CD4-positive, alpha-beta T cell treated with Interleukin-10 for 1 hour (primary cell): ENCODE measurements at places on chromosomes 3 and 15.

- DNase-seq = no peak
Measured at GRCh38 chr15:30043211-30043655, 39.5 kb upstream of the GOLGA8J start.

DNA sequence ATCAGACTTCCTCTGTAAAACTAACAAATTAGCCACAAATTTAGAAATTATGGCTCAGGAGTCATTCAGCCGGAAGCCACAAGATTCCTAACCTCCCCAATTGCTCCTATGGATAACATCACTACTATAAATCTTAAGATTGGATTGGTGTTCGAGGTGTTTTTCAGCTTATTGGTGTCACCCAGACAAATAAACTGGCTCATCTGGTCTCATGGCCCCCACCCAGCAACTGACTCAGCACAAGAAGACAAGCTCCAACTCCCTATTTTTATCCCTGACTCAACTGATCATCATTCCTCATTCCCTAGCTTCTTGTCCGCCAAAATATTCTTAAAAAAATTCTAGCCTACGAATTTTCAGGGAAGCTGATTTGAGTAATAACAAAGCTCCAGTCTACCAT lies 135.1 kb upstream of the STRIT1 start:
- DNase-seq = no peak

DNA sequence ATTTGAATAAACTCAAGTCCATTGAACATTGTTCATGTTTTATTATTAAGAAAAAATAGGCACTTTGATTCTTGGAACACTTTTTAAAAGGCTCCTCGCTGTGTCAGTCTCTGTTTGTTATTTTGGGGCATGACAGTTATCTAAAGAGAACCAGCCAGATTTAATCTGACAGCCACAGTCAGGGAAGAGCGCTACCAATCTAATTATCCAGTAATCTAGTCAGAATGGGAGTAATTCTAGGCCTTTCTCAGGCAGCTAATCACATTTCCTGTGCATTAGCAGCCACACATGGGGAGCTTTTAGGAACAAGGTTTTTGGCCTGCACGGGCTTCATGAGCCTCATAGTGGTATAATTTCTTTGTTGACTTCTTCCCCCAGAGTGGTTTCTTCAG lies 362.2 kb downstream of the RBMS3 start:
- no peak for DNase-seq

- DNase-seq = no peak
Measured at GRCh38 chr15:99054025-99054387, 46.4 kb upstream of the PGPEP1L start.

GRCh38 chr3:197195326-197195725 lies 103.1 kb downstream of the DLG1 start:
- DNase-seq = no peak

- no peak for DNase-seq
Measured at GRCh38 chr3:56375654-56376053, 92.6 kb downstream of the ERC2 start.

- DNase-seq = no peak
Measured at GRCh38 chr3:104126463-104126862, 1240.2 kb upstream of the ALCAM start.

GRCh38 chr3:104521606-104522336 lies 844.9 kb upstream of the ALCAM start:
- DNase-seq = peak; percentile 15

DNA sequence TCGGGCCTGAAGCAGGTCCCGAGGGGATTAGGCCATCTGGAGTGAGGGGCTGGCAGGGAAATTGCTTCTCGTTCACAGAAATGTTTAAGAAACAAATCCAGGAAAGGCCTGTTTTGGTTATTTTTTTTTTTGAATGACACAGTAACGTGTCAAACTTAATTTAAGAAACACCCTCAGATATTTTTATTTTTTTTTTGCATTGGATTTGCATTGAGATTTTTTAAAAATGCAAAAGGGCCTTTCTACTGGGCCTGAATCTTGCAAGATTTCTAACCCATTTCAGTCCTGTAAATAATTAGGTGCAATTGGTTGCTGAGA lies 25.0 kb upstream of the KLF13 start:
- DNase-seq = no peak

DNA sequence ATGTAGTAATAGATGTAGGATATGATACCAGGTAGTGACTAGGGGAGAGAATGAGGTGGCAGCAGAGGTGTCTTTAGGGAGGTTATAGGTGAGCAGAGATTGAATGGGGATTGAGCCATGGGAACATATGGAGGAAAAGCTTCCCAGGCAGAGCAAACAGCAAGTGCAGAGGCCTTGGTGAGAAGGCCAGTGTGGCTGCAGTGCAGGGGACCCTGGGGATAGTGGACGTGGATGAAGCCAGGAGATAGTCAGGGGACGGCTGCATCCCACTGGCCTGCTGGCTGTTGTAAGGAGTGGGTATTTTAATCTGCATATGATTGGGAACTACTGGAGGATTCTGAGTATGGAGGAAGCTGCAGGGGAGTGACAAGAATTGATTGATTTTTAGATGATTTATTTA lies 62.7 kb upstream of the TRAK1 start:
- no peak for DNase-seq

DNA sequence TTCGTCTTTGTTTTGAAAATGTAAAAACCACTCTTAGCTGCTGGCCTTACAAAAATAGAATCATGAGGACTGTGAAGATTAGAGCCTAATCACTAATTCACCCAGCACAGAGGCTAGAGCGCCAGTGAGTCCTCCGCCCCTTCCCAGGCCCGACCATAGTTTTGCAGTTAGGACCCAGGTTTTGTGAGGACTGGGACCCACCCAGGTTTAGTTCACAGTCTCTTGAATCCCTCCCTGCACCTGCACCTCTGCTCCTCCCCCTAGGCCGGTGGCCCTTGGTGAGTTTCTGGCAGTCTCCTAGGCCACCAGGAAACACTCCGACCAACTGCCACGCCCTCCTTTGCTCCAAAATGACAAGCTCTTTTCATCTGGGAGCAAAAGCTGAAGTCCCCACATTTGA lies 136.0 kb upstream of the CCDC54 start:
- DNase-seq = no peak

GRCh38 chr3:13135811-13136321 lies 62.6 kb upstream of the IQSEC1 start:
- no peak for DNase-seq

GRCh38 chr3:160999274-160999673 lies 105.9 kb downstream of the B3GALNT1 start:
- no peak for DNase-seq

DNA sequence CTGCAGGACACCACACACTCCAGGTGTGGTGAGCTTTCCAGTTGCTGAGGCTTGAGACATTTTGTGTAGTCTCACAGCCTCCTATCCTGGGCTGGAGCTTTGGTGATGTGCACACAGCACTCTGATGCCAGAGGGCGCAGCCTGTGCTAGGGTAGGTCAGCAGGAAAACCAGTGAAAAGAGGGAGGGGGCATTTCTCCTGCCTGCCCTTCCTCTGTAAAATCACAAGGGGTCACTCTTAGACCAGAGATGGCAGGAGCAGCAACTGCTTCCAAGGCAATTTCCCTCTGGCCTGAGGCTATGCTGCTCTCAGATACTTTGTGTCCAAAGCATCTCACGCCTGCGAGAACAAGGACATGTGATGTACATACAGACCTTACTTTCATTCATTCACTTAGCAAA lies 16.5 kb upstream of the MUSTN1 start:
- peak; percentile 42 for DNase-seq

GRCh38 chr15:101024706-101025500 lies 105.7 kb downstream of the LRRK1 start:
- no peak for DNase-seq

DNA sequence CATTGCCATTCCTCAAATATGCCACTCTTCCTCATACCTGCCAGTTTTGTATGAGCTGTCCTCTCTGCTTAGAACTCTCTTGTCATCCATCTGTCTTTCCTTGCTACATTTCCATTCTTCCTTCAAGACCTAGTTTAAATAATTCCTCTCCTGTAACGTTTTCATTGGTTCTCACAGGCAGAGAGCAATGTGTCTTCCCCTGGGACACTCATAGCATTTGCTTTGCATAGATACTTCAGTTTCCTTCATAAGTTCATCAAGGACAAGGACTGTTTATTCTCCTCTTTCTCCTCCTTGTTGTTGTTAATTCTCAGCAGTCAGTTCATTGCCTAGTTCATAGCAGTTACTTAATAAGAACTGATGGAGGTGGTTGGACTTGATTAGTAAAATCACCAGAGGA lies 10.5 kb downstream of the NR2C2 start:
- DNase-seq = no peak

DNA sequence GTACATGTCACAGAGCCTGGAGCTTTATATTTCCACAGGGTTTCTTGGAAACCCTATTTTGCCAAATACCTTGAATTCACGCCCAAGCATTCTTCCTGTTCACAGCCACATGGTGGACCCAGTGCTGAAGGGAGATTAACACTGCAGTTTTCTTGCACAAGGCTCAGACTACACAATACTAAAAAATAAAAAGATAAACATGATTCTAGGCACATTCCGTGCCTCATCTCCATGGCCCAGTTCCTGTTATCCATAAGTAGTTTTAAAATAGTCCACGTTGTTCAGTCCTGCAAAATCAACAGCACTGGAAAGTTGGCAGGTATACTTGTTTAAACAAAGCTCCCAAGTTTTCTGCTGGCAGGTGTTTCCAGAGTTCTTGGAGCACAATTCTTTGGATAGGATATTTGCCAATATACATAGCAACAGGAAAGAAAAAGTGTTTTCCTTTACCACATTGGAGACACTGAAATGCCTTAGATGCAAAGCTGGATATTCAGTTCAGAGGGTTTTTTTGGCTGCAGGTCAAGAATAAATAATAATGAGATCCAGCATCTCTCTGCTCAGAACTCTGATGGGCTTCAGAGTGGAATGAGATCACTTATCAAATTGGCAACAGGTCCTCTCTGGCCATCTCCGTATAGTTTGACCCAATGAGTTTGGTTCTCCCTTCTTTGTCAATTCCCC lies 88.1 kb upstream of the TGFBR2 start:
- no peak for DNase-seq

- DNase-seq = no peak
Measured at GRCh38 chr3:4994144-4994730, 15.0 kb downstream of the BHLHE40 start.

- no peak for DNase-seq
Measured at GRCh38 chr3:114411190-114411668, 117.4 kb downstream of the TIGIT start.

DNA sequence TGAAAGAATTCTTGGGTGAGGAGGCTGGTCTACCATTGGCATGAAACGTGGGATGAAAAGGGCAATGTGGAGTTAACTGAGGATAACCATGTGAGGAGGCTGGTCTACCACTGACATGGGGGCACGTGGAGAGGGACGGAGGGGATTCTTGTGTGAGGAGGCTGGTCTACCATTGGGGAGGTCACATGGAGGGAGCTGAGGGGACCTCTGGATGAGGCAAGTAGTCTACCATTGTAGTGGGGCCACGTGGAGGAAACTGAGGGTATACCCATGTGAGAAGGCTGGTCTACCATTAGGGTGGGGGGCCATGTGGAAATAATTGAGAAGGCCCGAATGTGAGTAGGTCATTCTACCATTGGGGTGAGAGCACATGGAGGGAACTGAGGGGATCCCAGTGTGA lies 154.1 kb downstream of the FBLN2 start:
- DNase-seq = no peak

DNA sequence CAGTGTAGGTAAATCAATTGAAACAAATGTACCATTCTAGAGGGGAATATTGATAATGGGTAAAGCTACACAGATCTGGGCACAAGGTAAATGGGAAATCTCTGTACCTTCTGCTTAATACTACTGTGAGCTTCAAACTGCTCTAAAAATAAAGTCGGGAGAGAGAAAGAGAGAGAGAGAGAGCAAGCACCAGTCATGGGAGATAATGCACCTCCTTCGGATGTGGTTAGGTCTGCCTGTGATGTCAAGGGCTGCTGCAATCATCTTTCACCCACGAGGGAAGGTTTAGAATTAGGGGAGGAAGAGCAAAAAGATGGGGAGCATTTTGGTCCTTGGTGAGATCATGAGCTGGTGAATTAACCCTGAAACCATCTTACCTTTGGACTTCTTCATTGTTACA lies 219.1 kb downstream of the ZNF385D start:
- no peak for DNase-seq

GRCh38 chr3:71760140-71760539 lies 6.5 kb downstream of the GPR27 start:
- no peak for DNase-seq

- peak; percentile 55 for DNase-seq
Measured at GRCh38 chr3:4888913-4889846, 90.1 kb upstream of the BHLHE40 start.

- no peak for DNase-seq
Measured at GRCh38 chr3:58175187-58175436, 35.7 kb downstream of the DNASE1L3 start.

DNA sequence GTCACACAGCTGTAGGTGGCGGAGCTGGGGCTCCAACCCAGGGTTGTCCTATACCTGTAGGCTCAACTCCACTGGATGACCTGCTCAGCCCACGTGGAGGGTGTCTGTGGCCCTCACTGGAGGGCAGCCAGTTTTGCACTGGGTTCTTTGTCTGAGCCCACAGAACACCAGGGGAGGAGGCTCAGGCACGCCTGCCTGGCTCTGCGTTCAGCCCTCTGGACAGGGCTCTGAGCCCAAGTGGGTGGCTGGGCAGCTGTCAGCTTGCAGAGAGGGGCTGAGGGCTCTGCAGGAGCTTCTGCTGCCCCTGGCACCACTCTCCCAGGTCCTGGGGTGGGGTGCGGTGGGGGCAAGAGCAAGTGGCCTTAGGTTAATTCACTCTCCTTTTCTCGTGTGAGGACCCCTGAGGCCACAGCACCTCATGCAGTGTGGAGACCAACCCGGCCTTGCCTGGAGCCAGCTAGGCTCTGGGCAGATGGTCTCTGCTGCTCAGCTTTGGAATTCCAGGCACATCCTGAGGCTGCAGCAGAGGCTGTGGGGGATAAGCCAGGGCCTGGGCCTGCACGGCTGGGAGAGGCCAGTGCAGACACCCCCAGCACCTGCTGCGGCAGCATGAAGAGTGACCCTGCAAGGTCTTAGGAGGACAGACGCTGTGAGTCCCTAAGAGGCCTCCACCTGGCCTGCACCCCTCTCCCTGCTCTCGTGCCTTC lies 23.5 kb downstream of the DUSP7 start:
- DNase-seq = no peak

- peak; percentile 46 for DNase-seq
Measured at GRCh38 chr15:56038015-56038414, 44.6 kb upstream of the NEDD4 start.

DNA sequence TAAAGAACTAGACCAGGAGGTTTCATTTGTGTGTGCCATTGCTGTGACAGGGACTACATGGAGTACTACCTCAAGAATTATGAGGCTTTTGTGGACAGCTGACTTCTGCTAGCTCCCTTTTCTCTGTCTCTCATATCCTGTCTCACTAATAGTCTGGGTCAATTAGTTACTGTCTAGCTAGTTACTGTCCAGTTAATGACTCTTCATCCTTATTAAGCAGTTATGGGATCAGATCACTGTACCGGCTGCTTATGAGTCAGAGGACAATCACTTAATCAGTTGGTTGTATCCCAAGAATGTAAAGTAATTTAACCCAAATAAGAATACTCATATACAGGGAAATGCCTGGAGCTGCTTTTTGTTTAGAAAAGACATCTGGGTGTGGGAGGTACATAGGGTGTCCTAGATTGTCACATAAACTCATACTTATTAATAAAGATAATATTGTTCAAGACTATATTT lies 158.0 kb downstream of the CDIN1 start:
- DNase-seq = no peak

GRCh38 chr3:40679290-40679689 lies 154.5 kb downstream of the ZNF621 start:
- no peak for DNase-seq
